Activated CD4-positive, alpha-beta T cell treated with anti-CD3 and anti-CD28 coated beads, Interleukin-2, Interleukin-4, amounts not matched to agents 100 ng/mL and 50 ng/mL, durations not matched to agents 16 hours and 8 hours (primary cell): ENCODE measurements at places on chromosomes 1 and 21.

- DNase-seq = no peak
These were observed 27.9 kb upstream of the TRABD2B start for GRCh38 chr1:48025076-48025475.

DNA sequence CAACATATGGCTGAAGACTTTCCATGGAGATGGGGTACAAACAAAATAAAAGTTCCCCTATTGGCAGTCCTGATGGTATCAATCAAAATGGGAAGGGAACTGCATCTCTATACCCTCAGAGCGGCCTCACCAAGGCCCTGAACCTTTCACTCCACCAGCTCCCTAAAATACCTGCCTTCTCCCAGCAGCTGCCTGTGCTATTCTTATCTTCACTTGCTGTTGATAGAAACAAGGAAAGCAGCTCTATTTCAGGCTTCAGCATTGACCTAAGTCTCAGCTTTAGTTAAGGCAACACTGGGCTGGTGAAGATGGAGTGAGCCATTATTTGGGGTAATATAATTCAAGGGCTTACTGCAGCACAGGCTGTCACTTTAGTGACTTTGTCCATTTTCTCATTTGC lies 21.7 kb upstream of the PIGC start:
- DNase-seq = no peak

- no peak for DNase-seq
These were observed 53.9 kb downstream of the LAMC2 start for GRCh38 chr1:183239793-183240525.

DNA sequence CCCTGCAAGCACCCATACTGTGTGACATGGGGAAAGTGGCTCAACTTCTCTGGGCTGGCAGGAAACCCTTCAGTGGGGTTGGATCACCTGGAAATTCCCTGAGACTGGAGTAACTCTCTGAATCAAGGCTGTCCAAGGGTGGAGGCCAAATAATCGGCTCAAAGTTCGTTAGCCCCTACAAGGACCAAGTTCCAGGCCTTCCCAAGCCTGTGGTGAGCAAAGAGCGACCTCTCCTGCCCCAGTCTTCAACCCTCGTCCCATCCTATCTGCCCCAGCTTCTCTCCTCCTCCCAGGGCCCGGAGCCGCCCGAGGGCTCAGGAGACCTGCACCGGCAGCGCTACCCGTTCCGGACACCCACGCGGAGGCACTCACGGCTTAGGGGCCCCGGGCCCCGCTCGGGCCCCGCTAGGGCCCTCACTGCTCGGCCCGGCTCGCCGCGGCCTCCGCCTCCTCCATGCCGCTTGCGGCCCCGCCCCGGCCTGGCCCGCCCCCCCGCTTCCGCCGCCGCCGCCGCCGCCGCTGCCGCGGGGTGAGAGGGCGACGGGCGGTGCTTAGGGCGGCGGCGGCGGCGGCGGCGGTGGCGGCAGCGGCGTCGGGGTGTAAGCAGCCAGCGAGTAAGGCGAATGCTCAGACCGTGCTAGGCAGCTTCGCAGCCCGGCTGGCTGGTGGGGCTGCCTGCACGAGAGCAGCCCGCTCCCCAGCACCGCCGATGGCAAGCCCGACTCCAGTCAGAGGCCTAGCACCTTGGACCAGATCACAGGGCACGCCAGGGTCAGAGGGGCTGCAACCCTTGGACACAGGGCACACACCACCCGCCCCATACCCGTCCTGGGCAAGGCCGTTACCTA lies at the start of gene POMGNT1:
TSS of gene POMGNT1 (minus strand) at position 471 of the 848 bp plus-strand sequence. CDS start 613 bp downstream, outside the sequence.
- peak; percentile 67 for DNase-seq

- no peak for DNase-seq
These were observed at the start of gene BEST4 for GRCh38 chr1:44788120-44788860. Gene BEST4, minus strand, starts transcription at chr1:44788170. Its CDS starts 465 bp downstream, at chr1:44787705.
